ENCODE measurements at places on chromosomes 5 and 9. TPM values are rescaled to one million over a fixed set of nuclear protein-coding genes. Genes with fewer than 3 reads are reported as not detected.

The DMGDH gene
- total RNA-seq = 4.5 TPM

The AIF1L gene
- 0.43 TPM for total RNA-seq

The TIMD4 gene
- not detected for total RNA-seq

The AMBP gene
- total RNA-seq = not detected

The GAS1 gene
- total RNA-seq = 136 TPM

The CKS2 gene
- total RNA-seq = 78.0 TPM

The CSNK1A1 gene
- total RNA-seq = 386 TPM

The ASB6 gene
- total RNA-seq = 16.8 TPM

The CYSRT1 gene
- 0.64 TPM for total RNA-seq

The SGCD gene
- 15.1 TPM for total RNA-seq

The ACOT12 gene
- total RNA-seq = not detected

The NSG2 gene
- under 0.01 TPM for total RNA-seq

The C9orf50 gene
- not detected for total RNA-seq

The SLC6A3 gene
- total RNA-seq = not detected

The LCN12 gene
- not detected for total RNA-seq

All from fibroblast of villous mesenchyme (primary cell).